A549 treated with RU486 at 1 μM for 4 hours (cell line): ENCODE measurements at places on chromosomes 6 and 20. TPM values are rescaled to one million over a fixed set of nuclear protein-coding genes. Genes with fewer than 3 reads are reported as not detected.

Gene LGSN
- 2.7 to 3.8 TPM (median 3.2 TPM) in 5 replicates for total RNA-seq

Gene POFUT1
- 37.2 to 44.1 TPM (median 39.1 TPM) in 5 replicates for total RNA-seq

Gene POM121L2
- not detected in 5 replicates for total RNA-seq

Gene PDYN
- 0.06 TPM in 1 of 5 replicates, not detected in the others for total RNA-seq

Gene RAB44
- 0.02 to 0.06 TPM (median 0.04 TPM) in 4 of 5 replicates, not detected in the other for total RNA-seq

Gene TAAR8
- total RNA-seq = not detected in 5 replicates

Gene FKBP1C
- 1.9 to 2.7 TPM (median 2.2 TPM) in 5 replicates for total RNA-seq

Gene PRPH2
- not detected in 5 replicates for total RNA-seq

Gene HLA-G
- total RNA-seq = 0.13 TPM in 1 of 5 replicates, not detected in the others

Gene PPP1R14C
- total RNA-seq = 0.63 to 1.5 TPM (median 0.89 TPM) in 5 replicates

Gene AMD1
- total RNA-seq = 100 to 156 TPM (median 144 TPM) in 5 replicates

Gene MUCL3
- total RNA-seq = 0.01 to 0.05 TPM (median 0.02 TPM) in 3 of 5 replicates, not detected in the others
